Left ventricle myocardium inferior (tissue), 1 donor: ENCODE measurements at places on chromosomes 3 and 15. TPM values are rescaled to one million over a fixed set of nuclear protein-coding genes. Genes with fewer than 3 reads are reported as not detected.

Gene PRICKLE2
- 8.7 TPM for total RNA-seq

Gene RSRC1
- 19.1 TPM for total RNA-seq

GRCh38 chr3:177553012-177553411 lies 355.7 kb upstream of the TBL1XR1 start:
- no peak for DNase-seq

- DNase-seq, result no peak
Measured at GRCh38 chr15:87902772-87903426, 353.6 kb downstream of the NTRK3 start.

- DNase-seq, result no peak
Measured at GRCh38 chr3:82261637-82262036, 500.2 kb upstream of the GBE1 start.

- no peak for DNase-seq
Measured at GRCh38 chr3:87856126-87856525, 202.7 kb downstream of the CGGBP1 start.

- DNase-seq, result no peak
Measured at GRCh38 chr15:50261981-50262380, 3.5 kb downstream of the HDC start.

Gene PAQR9
- total RNA-seq, result 15.3 TPM

Gene RBM6
- 40.4 TPM for total RNA-seq

Gene SLC27A2
- not detected for total RNA-seq

DNA sequence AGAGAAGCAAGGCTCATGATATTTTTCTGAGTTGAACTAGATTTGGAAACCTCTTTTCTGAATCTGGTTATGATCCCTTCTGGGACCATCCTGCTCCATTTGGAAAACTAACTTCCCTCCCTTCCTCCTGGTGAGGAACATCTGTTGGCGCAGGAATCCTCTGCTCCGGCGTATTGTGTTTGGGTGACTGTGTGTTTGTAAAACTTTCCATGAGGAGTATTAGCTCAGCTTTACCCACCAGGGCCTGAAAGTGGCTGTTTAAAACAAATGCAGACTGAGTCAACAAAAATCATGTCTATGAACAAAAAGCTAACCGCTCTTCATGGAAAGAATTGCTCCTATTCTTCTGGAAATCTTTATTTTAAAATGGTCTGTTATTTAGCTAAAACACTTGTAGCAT lies 17.7 kb downstream of the STARD9 start:
- peak; percentile 41 for DNase-seq

Gene CCDC50
- 52.1 TPM for total RNA-seq

Gene ESYT3
- 1.0 TPM for total RNA-seq

GRCh38 chr3:194556086-194557056 lies 69.6 kb upstream of the ATP13A3 start:
- DNase-seq, result no peak

- DNase-seq, result no peak
Measured at GRCh38 chr3:127964053-127964452, 49.0 kb downstream of the KBTBD12 start.

DNA sequence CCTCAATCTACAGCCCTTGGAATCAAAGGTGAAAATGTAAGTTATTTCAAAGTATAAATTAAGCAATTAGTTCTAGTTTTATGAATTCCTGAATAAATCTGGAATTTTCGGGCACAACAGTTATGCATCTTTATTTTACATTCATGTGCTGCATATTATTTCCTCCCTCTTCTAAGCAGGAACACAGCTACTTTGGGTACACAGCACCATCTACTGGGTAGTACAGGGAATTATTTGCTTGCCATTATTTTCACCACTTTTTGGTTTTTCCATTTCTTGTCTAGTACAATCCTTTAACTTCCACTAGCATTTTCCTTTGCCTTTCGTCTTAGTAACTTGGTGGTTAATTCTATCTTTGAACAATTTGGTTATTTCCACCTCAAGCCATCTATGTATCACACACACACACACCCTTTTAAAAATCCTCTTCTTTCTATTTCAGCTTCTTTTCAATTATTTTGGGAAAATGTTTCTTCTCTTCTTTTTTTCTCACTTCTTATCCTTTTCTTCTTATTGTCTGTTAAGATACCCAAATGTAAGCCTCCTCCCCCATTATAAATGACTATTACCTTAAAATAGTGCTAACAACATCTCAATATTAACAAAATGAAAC lies 451.0 kb downstream of the MFSD1 start:
- no peak for DNase-seq

Gene THPO
- total RNA-seq, result 0.11 TPM

- DNase-seq, result no peak
Measured at GRCh38 chr15:50120729-50121128, 1.7 kb upstream of the ATP8B4 start.

Gene POPDC2
- total RNA-seq, result 512 TPM

DNA sequence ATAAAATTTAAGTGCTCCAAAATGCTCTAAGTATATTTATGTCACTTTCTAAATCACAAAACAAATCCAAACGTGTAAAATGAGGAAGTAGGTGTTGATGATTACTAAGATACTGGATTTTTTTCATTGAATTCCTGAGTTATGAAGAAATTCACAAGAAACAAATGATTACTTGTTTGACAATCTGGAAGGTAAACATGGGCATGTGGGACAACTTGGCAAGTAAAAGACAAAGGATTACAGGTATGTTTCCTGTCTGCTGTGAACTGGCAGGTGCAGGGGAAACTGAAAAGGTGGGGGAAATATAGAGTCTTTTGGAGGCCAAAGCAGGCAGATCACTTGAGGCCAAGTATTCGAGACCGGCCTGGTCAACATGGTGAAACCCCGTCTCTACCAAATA lies 252.7 kb upstream of the AZI2 start:
- no peak for DNase-seq

GRCh38 chr3:81339040-81339845 lies 422.2 kb downstream of the GBE1 start:
- no peak for DNase-seq

DNA sequence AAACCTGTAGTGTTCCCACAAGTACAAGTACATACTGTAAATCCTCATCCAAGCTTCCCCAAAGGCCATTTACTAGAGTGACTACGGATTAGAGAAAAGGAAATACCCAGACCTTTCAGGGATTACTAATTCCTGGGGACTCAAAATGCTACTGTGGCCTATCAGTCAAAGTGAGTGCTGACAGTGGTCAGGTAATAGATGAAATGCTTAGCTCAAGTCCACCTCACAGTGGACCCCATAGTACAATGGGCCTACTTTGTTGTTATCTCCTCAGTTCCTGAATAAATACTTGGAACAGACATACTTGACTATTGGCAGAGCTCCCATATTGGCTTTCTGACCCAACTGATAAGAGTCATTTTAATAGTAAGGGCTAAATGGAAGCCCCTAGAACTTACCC lies 61.6 kb downstream of the MAP4 start:
- DNase-seq, result no peak

GRCh38 chr15:45611305-45611704 lies 23.5 kb upstream of the SQOR start:
- DNase-seq, result no peak

Gene PCLAF
- total RNA-seq, result 0.58 TPM

Gene MGLL
- 67.0 TPM for total RNA-seq

Gene PARP15
- 0.80 TPM for total RNA-seq

Gene CTXN2
- total RNA-seq, result not detected

Gene SI
- total RNA-seq, result not detected

DNA sequence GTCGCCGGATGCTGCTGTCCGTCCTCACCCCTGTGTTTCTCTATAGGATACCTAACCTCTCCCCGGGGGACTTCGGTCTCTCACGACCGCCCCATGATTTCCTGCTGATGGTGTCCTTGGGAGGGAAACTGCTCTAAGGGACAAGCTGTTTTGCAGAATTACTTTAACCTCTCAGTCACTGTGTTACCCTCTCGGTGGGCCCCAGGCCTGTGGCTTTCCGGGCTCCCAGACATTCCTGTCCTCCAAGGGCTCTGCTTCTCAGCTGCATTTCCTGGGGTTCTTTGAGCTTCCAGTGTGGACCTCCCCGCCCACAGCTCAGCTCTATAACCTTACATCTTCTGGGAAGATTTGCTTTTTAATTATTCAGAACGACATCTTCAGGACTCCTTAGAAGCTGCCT lies 40.9 kb downstream of the CHST2 start:
- no peak for DNase-seq

Gene CCDC9B
- 155 TPM for total RNA-seq

DNA sequence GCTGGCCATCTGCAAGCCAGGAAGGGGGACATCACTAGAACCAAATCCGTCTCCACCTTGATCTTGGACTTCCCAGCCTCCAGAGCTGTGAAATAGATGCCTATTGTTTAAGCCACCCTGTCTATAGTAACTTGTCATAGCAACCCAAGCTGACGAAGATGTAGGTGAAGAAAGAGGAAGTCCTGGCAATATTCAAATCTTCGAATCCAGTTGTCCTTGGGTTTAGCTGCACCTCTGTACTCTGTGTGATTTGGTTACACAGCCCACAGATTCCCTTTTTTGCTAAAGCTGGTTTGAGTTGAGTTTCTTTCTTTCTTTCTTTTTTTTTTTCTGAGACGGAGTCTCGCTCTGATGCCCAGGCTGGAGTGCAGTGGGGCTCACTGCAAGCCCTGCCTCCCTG lies 68.0 kb upstream of the XCR1 start:
- DNase-seq, result no peak

DNA sequence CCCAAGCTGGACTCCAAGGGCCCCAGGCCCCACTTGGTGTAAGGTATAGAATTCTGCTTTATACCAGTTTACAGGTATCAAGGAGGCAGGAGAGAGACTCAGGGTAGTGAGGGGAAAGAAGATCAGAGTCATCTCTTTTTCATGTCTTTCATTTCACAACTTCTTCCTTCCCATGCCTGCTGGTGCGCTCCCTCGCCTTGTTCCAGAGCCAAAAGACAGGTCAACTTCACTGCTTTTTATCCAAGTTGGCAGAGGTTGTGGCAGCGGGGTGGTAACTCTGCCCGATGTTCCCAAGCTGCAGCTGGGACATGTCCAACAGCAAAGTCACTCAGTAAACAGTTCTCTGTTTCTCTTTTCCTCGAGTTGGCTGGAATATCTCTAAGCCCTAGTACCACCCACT lies 86.3 kb upstream of the TCF12 start:
- DNase-seq, result peak; percentile 49

DNA sequence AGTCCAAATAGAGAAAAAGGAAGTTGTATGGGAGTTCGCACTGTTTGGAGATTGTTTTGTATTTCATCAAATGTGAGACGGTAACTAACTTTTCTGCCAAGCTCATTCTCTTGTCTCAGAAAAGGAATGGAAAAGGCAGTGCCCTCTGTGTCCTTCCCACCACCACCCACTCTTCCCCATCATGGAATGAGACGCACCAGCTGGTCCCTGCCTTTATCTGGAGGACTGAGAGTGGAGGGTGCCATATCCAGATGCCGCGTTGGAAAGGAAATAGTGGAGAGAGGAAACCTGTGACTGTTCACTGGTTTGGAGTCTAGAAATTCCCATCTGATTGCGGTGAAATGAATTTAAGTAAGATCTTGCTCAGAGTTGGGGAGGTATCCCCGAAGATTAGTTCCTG lies 3.7 kb upstream of the CCK start:
- no peak for DNase-seq

DNA sequence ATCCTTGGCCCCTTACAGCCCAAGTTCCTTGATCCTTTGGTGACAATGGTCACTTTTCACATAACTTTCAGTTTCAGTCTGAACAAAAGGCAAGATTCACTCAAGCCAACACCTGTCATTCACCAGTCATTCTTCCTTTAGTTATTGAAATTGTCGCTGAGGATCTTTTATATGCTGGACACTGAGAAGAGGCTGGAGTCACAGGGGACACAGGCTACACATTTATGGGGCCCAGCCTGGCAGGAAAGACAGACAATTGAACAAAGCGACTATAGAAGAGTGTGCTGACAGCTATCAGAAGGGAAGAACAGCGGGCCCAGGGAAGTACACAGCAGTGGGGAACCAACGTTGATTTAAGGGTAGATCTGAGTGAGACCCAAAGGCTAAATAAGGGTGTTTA lies 69.8 kb upstream of the PROK2 start:
- DNase-seq, result no peak

Gene LRRC49
- total RNA-seq, result 86.6 TPM

DNA sequence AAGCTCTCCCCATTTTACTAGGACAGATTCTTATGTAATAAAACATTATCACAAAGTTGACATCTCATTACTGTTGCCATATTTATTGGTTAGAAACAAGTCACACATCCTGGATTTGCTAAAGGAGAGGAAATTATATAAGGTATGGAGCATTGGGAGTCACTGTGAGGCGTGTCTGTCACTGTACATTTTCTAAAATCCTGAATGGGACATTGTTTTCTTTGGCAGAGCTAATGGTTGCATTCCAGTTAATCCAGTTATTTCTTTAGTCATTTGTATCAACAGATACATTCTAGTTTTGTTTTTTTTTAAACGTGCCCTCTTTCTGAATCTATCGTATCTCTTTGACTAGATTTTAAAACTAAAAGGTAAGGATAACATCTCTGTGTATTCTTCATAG lies 70.2 kb upstream of the MITF start:
- DNase-seq, result no peak

Gene ARL8B
- total RNA-seq, result 66.7 TPM

GRCh38 chr3:193451902-193452301 lies 73.3 kb upstream of the ATP13A5 start:
- no peak for DNase-seq

- DNase-seq, result no peak
Measured at GRCh38 chr3:94305835-94306611, 243.2 kb downstream of the NSUN3 start.

Gene ROBO2
- total RNA-seq, result 0.19 TPM

- no peak for DNase-seq
Measured at GRCh38 chr3:155367506-155367905, 74.0 kb upstream of the STRIT1 start.

DNA sequence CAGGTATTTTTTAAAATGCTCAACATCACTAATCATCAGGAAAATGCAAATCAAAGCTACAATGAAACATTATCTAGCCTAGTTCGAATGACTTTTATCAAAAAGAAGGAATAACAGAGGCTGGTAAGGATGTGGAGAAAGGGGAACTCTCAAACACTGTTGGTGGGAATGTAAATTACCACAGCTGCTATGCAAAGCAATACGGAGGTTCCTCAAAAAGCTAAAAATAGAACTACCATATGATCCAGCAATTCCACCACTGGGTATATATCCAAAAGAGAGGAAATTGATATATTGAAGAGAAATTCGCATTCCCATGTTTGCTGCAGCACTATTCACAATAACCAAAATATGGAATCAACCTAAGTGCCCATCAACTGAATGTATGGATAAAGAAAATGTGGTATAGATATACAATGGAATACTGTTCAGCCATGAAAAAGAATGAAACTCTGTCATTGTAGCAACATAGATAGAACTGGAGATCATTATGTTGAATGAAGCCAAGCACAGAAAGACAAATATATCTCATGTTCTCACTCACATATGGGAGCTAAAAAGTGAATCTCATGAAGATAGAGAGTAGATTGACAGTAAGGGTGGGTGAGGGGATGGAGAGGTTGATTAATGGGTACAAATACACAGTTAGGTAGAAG lies 19.7 kb upstream of the CLN6 start:
- no peak for DNase-seq

Gene PIERCE2
- total RNA-seq, result 8.7 TPM

DNA sequence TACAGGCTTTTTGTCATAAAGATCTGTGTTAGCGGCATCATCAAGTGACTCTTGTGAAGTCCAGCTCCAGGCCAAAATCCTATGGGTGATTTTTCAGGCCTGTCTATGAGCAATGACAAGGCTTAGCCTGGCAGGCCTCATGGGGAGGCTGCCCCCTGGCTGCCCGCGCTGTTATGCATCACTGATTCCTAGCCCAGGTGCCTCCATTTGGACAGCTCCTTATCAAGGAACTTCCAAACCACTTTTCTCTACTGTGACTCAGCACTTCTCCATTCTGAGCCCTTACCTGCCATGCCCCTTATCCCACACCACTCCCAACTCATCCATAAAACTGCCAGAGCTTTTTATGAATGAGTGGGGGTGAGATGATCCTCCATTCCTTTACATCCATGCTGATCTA lies 91.5 kb upstream of the C3orf80 start:
- no peak for DNase-seq
